Hair follicle dermal papilla cell (primary cell): ENCODE measurements at places on chromosomes 7 and 10. TPM values are rescaled to one million over a fixed set of nuclear protein-coding genes. Genes with fewer than 3 reads are reported as not detected.

Gene FXYD4
- total RNA-seq, result not detected in 2 replicates

Gene GJD4
- 0.16 TPM in 1 of 2 replicates, not detected in the other for total RNA-seq

Gene CPED1
- total RNA-seq, result 105 and 124 TPM in 2 replicates

Gene HOXA10
- not detected in 2 replicates for total RNA-seq

Gene TRIM50
- not detected in 2 replicates for total RNA-seq

Gene COL13A1
- total RNA-seq, result 9.5 and 15.4 TPM in 2 replicates

Gene GRM3
- total RNA-seq, result not detected in 2 replicates

Gene KAZALD1
- 9.1 and 9.7 TPM in 2 replicates for total RNA-seq
